ENCODE measurements at places on chromosomes 11 and 22.

DNA sequence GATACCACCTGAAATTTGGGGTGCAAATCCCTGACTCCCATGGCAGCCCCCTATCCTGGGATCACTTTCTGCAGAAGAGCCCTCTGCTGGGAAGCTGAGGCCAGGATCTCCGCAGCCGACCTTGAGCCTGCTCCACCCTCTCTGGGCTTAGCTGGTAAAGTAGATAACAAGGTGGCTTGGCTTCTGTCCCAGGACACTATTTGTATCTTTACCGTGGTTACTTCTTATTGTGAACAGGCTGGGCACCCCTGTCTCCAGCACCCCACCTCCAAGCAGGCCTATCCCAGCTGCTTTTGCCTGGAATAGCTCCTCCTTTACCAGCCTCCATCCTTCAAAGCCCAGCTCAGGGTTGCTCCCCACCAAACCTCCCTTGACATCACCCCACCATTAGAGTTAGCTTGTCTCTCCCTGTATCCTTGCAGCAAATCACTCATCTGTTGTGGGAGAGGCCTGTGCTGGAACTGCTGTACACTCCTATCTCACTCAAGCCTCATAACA lies 35.2 kb upstream of the P2RY2 start:
- no peak for DNase-seq

- no peak for DNase-seq
These were observed 11.3 kb downstream of the FAR1 start for GRCh38 chr11:13679768-13680167.

GRCh38 chr22:30871391-30872284 lies 96.9 kb downstream of the MORC2 start:
- no peak for DNase-seq

GRCh38 chr11:73141031-73141308 lies 1.1 kb downstream of the FCHSD2 start:
- DNase-seq: no peak

GRCh38 chr11:12800032-12800671 lies 125.9 kb downstream of the TEAD1 start:
- no peak for DNase-seq

- DNase-seq: no peak
These were observed 97.1 kb upstream of the CARD18 start for GRCh38 chr11:105236664-105237063.

GRCh38 chr22:17438026-17438425 lies 68.8 kb downstream of the CECR2 start:
- no peak for DNase-seq

DNA sequence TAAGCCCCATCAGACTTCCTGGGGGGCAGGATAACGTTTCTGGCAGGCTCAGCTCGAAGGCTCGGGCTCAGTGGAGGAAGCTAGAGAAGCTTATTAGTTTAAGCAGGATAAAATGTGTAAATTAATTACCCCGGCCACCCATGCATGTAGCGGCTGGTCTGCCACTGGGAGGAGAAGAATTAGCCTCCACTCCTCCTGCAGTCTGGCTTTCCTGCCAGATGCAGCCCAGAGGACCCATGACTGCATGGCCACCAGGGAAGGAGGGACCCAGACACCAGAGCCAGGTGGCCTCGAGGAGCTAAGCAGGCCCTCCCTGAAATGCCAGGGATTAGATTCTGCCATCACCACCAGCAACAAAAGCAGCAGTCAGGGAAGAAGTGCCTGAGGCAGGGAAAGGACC lies 32.3 kb downstream of the TRIM29 start:
- DNase-seq: no peak

- DNase-seq: no peak
These were observed 24.4 kb downstream of the MRGPRG start for GRCh38 chr11:3194016-3194816.

GRCh38 chr22:46061501-46062231 lies 84.7 kb upstream of the WNT7B start:
- DNase-seq: no peak

GRCh38 chr11:39367534-39367933 lies 2091.9 kb downstream of the LRRC4C start:
- DNase-seq: no peak

- no peak for DNase-seq
These were observed 34.6 kb upstream of the BID start for GRCh38 chr22:17808693-17809403.

DNA sequence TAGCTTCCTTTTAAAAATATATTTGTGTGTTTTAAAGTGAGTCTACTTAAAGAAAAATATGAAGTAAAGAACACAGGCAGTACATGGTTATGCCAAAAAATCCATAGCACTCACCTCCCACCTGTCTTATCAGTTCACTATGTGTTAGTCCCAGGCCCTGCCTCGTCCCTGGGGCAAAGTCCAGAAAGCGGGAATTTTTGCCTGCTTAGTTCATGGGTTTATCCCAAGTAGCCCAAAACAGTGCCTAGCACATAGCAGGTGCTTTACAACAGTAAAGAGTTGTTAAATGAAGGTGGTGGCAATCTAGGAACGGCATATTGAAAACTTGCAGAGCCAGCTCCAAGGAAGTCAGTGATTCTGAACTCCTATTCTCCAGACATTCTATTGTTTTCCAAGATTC lies 154.0 kb downstream of the MN1 start:
- no peak for DNase-seq

GRCh38 chr22:24514241-24515026 lies 19.3 kb downstream of the UPB1 start:
- DNase-seq: no peak

- DNase-seq: no peak
These were observed 30.9 kb upstream of the NAP1L4 start for GRCh38 chr11:3022982-3023381.

- no peak for DNase-seq
These were observed 1.6 kb upstream of the SWAP70 start for GRCh38 chr11:9662273-9662672.

- no peak for DNase-seq
These were observed 25.3 kb downstream of the PARVA start for GRCh38 chr11:12402691-12403120.

GRCh38 chr11:120859552-120860295 lies 164.2 kb upstream of the TBCEL start:
- no peak for DNase-seq

DNA sequence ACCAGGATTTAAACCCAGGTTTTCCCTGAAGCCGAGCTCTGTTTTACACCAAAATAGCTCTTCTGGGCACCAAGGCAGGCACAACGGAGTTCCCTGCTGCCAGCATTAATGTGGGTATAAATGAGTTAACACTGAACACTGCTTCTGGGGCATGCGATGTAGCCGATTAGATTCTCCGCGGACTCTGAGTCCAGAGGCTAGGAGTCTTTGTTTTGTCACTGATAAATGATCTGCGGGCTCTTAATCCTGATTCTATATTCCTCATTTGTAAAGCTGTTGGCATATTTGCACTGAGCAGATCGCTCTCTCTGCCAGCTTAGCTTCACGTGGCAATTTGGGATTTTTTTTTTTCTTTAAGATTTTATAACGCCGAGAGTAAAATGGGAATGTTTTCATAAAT lies 16.8 kb upstream of the LDLRAD3 start:
- no peak for DNase-seq

DNA sequence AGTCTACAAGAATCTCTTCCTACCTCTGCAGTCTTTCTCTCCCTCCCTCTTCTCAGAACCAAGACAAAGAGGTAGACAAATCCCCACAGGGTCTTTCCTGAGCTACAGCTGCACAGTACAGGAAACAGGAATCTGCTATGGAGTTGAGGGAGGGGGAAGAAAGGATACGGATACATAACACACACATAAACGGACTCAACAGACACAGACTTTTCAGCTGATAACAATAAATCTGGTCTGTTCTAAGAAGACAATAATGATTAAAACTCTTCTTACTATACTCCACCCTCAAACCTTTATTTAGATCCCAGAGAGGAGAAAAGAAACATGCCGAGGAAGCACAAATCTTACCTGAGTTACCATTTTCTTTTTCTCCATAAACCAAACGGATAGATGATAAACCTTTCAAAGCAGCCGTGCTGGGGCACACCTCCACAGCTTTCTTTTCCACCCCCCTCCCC lies 122.2 kb downstream of the APOL5 start:
- no peak for DNase-seq

DNA sequence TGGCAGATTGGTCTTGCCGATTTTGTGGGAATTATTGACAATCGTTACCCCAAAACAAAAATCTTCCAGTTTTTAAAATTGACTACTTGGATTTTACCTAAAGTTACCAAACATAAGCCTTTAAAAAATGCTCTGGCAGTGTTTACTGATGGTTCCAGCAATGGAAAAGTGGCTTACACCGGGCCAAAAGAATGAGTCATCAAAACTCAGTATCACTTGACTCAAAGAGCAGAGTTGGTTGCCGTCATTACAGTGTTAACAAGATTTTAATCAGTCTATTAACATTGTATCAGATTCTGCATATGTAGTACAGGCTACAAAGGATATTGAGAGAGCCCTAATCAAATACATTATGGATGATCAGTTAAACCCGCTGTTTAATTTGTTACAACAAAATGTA lies 37.2 kb downstream of the IGLL1 start:
- no peak for DNase-seq

GRCh38 chr11:3169255-3170043 lies 4.3 kb upstream of the OSBPL5 start:
- no peak for DNase-seq

DNA sequence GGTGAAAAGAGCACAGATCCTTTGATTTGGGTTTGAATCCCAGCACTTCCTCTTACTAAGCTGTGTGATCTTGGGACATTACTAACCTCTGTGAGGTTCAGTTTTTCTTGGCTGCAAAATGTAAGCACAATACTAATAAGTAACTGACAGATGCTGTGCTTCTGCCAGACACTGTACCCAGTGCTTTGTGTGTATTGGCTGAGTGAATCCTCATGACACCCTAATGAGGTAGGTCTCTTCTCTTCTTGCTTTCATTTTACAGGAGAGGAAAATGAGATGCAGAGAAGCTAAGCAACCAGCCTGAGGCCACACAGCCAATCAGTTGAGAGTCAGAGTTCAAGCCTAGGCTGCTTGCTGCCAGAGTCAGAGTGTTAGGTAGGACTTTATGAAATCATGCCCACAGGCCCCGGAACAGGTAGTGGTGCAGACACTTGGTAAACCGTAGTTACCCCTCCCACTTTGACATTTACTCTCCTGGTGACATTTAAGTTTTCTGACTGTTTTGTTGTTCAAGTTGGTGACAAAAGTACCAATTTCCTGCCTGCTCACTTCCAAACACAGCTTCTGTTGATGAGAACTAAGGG lies 21.2 kb downstream of the PTPRJ start:
- DNase-seq: peak; percentile 77

DNA sequence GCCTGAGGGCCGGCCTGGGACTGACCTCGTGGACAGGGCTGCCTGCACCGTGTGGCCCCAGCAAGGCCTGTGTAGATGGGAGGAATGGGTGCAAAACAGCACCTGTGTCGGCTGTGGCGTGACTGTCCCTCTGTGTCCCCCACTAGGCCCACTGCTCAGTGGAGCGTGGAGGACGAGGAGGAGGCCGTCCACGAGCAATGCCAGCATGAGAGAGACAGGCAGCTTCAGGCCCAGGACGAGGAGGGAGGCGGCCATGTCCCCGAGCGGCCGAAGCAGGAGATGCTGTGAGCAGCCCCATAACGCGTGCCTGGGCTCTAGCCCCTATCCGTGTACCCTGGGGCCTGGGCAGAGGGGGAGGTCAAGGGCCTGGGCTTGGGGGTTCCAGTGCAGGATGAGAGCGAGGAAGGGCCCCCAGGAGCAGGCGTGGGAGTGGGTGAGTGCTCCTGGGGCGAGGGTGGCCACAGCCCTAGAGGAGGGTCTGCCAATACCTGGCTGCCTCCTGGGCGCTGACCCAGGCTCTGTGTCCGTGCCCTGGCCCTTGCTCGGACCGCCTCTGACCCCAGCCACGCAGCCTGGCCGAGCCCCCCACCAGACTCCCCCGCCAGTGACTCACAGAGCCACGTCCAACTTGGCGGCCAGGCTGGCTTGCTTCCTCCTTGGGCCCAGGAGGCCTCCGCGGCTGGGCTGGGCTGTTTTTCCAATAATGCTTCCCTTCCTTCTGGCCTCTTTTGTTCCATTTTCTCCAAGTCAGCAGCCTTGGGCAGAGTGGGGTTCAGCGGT lies 11.6 kb downstream of the PRR33 start:
- DNase-seq: no peak

DNA sequence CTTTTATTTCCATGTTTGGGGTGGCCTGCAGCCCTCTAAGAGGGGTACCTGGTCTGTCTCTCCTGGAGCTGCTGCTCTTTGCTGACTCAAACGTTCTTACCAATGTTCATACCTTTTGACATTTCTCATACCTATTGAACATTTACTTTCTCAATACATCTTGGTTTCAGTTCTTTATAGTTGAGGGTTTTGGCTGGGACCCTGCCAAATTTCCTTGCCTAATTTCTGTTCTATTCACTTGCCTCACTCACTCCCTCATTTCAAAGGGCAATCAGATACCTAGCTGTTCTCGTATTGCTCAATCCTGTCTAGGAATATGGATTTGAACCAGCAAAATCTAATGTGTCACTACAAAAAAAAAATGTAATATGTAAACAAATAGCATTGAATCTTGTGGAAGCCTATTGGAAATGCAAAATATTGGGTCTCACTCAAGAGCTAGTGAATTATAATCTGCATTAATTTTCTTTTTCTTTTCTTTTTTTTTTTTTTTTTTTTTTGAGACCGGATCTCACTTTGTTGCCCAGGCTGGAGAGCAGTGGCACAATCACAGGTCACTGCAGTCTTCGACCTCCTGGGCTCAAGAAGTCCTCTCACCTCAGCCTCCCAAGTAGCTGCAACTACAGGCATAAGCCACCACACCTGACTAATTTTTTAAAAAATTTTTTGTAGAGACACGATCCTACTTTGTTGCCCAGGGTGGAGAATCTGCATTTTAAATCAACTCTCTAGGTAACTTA lies 7.5 kb downstream of the OR6M1 start:
- DNase-seq: no peak

DNA sequence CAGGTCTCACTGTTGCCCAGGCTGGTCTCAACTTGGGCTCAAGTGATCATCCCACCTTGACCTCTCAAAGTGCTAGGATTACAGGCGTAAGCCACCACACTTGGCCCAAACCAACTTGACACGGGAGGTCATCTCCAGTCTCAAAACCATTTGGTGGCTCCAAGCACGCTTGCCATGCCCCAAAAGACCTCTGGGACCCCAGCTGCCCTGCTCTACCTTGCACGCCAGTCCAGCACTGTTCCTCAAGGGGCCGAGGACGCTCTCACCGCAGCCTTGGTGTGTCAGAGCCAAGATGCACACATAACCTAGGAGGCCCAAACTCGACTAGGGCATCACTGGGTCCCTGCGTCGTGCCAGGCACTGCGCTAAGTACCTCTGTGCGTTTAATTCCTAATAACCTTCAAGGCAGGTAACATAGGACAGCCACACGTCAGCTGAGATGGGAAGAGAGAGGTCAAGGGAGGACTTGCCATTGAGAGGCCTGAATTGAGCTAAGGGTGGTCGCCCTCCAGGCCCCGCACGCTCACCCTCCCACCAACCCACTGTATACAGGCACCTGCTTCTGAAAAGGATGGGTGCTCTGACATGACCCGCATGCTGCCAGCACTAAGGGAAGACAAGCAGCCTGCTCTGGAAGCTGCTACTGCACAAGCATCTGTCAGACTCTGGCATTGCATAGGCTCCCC lies 4.6 kb upstream of the GAS2L1 start:
- DNase-seq: no peak

Data from stimulated activated CD8-positive, alpha-beta memory T cell treated with anti-CD3 and anti-CD28 coated beads, Interleukin-7, amount 100 ng/mL, for 4 hours (primary cell).